Mucosa of gallbladder (tissue), 1 donor: ENCODE measurements at places on chromosomes 2 and 18. TPM values are rescaled to one million over a fixed set of nuclear protein-coding genes. Genes with fewer than 3 reads are reported as not detected.
A peak's percentile ranks its signal among the peaks of the same experiment; 100 is the strongest.

Gene CD226
- total RNA-seq, result 2.9 TPM

DNA sequence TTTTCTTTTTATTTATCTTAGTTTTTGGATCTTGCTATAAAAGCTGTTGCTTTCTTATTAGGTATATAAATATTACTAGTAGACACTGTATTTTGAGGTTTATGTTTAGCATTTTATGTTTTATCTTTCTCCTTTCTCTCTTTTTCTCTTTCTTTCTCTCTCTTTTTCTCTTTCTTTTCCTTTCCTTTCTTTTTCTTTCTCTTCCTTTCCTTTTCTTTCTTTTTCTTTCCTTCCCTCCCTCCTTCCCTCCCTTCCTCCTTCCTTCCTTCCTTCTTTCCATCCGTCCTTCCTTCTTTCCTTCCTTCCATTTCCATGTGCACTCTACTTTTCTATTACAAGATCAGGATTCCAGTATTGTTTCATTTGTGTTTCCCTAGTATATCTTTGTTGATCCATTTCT, 814.8 kb downstream of the KCNJ3 start:
- no peak for DNase-seq

DNA sequence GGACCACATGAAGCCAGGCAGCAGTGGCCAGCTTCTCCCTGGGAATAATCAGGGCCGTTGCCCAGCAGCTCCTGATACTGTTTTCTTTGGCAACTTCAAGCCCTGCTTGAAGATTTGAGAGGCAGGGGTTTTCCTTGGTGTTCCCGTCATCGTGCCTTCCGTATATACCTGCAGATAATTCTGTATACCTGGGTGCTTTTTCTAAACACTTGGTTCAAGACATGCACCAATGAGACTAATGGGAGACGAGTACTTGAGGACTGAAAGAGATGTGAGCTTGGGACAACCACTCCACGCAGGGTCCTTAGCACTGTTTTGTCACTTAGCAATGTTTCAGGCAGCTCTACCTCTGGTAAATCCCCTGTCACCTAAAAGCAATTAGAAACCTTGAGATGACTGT, 118.8 kb downstream of the RTN4 start:
- no peak for DNase-seq

DNA sequence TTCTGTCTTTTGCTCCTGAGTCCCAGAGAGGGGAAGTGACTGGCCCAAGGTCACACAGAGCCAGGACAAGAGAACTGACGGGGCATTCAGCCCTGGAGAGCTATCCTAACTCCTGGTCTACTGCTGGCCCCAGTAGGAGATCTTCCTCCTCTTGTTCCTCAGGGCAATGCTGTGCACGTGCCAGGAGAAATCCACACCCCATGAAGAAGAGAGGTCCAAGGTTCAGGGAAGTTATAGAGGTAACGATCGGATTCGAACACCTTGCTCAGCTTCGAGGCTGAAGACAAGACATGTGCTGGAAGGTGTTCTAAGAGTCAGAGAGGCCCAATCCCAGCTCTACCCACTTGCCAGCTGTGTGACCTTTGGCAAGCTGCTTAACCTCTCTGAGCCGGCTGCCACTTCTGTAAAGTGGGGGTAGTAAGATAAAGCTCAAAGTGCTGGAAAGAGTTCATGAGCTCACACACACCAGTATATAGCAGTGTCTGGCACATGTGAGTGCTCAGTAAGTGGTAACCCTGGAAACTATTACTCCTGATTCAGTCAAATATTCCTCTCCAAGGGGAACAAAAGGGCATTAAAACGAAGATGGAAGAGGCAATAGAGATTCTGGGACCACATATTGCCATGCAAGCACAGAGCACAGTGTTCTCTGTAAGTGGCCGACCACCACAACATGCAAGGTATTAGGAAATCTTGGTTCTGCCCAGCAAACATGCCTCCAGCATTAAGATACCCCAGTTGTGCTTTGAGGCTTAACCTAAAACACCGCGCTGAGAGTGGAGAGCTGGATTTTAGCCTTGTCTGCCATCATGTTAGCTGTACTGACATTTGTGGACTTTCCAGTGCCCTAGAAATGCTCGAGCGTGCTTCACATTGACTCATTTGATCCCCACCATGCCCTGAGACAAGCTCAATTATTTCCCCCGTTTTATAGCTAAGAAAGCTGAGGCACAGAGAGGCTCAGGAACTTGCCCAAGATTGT, 25.6 kb downstream of the SERTAD2 start:
- no peak for DNase-seq

GRCh38 chr18:59041819-59042815, 97.6 kb upstream of the SEC11C start:
- DNase-seq, result no peak

- no peak for DNase-seq
These were observed 16.6 kb upstream of the CPS1 start for GRCh38 chr2:210539578-210540416.

- no peak for DNase-seq
These were observed 2.3 kb upstream of the SLC4A3 start for GRCh38 chr2:219625179-219625578.

DNA sequence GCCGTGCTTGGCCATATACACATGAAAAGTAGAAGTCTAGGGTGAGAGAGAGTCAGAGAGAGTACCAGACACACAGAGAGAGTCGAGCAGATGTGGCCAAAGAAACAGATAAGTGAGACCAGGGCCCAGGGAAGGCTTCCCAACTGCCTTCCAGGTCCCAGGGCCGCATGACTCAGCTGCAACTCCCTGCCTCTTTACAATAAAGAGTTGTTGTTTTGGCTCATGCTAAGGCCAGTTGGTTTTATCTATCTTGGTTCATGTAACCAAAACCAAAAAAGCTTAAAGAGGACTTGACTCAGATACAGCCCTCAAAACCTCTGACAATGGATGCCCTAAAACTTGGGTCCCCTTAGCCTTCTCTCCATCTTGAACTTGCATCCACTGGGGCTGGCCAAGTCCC, 36.9 kb downstream of the REEP1 start:
- no peak for DNase-seq

DNA sequence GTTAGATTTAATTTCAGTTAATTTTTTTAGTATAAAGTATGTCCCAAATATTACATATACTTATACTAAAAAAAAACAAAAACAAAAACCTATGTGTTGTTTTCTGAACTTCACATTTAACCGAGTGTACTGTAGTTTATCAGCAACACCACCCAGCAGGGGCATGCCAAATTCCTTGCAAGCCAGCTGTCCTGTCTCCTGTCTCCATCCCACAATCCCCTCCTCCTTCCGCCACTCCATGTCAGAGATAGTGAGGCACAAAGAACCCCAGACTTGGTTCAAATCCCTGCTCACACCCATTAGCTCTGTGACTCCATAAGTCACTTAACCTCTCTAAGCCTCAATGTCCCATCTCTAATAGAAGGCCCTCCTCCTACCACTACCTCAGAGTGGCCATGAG, 9.4 kb downstream of the CHST10 start:
- no peak for DNase-seq

Gene DSC3
- 0.03 TPM for total RNA-seq

Gene CYB5A
- 566 TPM for total RNA-seq

GRCh38 chr2:42959234-42960001, 167.0 kb upstream of the HAAO start:
- no peak for DNase-seq

- no peak for DNase-seq
These were observed 12.4 kb downstream of the IGFBP2 start for GRCh38 chr2:216645636-216645950.

- no peak for DNase-seq
These were observed 193.2 kb downstream of the BCL2 start for GRCh38 chr18:63126134-63127069.

DNA sequence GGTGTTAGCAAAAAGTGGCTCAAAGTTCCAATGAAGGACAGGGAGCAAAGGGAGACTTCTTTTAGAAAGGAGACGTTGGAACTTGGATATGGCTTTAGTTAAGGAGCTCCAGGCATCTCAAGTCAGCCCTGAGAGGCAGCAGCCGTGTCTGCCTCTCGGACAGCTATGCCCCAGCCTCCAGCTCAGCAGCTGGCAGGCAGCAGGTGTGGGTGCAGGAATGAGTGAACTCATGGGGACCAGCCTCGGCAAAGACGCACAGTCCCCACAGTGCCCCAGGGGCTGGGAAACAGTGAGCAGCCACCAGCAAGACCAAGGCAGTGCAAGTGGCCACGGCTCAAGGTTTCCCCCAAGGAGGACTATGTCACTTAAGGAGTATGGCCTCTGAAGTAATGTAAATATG, 1.6 kb upstream of the LRRFIP1 start:
- no peak for DNase-seq

DNA sequence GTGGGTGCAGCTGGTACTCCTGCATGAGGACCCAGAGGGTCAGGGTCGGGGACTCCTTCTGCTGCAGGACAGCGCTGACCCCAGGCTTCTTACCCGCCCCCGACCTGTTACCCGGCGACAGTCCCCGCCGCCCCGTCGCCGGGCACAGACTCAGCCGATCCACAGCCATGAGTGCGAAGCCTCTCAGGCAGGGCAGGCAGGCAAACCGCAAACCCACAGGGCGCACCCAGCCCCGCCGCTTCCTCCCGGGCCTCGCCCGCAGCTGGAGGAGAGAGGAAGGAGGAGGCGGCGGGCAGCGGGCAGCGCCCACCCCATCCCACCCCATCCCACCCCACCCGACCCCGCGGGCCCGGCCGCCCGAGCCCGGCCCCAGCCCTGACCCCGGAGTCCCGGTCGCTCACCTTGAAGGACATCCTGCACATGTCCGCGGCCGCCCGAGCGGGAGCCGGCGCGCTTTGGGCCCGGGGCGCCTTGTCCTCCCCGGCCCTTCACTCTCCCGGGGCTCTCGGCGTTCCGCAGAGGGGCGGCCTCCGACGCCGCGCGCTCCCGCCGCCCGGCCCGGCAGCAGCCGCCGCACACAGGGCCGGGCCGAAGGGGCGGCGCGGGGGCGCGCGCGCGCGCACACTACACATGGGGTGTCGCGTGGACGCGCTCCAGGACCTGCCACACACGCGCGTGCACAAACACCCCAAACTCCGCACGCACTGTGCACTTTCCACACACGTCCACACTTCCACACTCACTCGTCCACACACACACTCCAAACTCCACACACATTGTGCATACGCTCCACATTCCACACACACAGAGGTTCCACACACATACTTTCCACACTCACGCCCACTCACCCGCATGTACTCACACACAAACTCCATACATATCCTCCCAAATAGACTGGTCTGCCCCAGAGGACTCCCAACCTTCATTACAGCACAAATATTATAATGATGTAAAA, at the start of gene ANKRD29:
TSS of gene ANKRD29 (minus strand) at position 603 of the 955 bp plus-strand sequence. CDS start at position 422, 181 bp downstream.
- DNase-seq, result no peak

DNA sequence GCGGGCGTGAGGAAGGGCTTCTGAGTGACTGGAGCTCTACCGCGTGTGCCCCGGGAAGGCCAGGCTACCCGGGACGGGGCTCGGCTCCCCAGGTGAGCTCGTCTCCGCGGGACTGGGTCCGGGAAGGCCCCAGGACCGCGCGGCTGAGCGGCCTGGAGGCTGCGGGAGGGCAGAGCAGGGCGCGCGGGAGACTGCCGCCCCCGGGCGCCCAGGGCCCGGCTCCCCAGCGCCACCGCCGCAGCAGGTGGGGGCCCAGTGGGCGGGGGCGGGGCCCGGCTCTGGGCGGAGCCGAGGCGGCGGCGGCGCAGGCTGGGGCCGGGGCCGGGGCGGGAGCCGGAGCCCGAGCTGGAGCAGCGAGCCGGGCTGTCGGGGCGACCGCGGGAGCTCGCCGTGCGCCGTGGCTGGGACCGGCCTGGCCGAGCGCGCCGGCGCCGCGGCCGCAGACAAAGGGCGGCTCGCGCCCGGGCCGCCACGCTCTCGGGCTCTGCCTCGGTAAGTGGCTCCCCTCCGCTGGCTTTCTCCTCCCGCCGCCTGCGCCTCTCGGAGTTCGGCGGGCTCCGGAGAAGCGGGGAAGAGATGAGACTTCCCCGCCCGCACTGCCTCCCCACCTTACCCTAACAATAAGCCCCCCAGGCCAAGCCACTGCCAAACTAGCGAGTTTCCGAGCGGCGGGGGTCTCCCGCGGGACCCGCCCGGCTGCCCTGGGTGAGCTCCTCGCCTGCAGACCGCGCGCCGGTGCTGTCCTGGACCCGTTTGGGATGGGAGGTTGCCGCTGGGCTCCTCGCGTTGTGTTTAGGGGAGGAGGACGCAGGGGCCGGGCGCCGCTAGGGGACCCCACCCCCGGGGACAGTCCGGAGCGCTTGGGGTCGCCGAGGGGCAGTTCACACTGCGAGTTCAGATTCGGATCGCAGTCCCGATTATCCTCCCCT, at the start of gene MAPK4:
TSS of gene MAPK4 (plus strand) at position 336 of the 929 bp plus-strand sequence. CDS start 103,872 bp downstream, outside the sequence.
- peak; percentile 29 for DNase-seq

GRCh38 chr2:119513832-119514231, 10.5 kb downstream of the SCTR start:
- DNase-seq, result no peak

DNA sequence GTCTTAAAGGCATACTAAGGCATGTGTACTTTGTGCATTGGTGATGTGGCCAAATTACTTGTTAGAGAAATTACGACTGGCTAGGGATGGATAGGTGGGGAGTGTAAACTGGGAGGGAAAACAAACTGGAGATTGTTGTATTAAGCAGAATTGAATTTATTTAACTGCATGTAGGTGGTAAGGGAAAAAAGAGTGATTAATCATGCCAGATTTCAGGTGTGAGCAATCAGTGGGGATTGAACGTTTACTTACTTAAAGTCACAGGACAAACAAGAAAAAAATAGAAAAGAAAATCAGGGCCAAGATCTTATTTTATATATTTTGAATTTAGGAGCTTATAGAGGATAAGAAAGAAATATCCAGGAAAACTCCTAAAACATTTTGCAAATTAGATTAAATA, 88.6 kb downstream of the GULP1 start:
- DNase-seq, result no peak

Gene ANKRD23
- 6.9 TPM for total RNA-seq

GRCh38 chr18:6733758-6734157, 4.2 kb downstream of the ARHGAP28 start:
- no peak for DNase-seq

DNA sequence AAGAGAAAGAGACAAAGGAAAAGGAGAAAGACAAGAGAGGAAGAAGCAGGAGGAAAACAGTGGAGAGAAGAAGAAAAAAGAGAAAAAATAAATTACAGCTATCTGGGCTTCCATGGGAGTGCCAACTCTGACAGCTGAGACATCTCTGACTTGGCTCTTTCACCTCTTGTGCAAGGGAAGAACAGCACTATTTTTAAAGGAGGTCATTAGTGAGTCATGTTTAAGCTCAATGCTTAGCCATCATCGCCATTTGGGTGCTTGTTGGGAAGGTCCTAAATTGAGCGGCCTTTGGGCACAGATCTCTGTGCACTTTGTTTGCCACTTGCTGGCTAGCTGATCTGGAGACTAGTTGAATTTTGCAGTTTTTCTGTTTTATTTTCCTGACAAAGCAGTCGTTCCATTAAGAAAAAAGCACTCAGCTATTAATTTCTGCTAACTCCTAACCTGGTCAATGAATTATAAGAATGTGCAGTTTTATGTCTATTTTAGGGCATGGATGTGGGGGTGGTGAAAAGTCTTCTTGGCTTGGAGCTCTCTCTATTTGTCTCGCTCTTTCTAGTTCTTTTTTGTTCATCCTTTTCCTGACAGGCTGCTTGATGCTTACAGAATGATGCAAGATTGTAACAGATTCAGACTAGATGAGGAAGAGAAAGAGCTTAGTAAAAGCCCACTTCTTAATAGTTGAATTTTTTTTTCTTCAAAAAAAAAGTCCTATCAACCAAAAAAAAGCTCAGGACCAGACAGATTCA, 231.5 kb downstream of the SLC8A1 start:
- DNase-seq, result peak; percentile 33
